B cell (primary cell): ENCODE measurements at places on chromosomes 5 and 9. TPM values are rescaled to one million over a fixed set of nuclear protein-coding genes. Genes with fewer than 3 reads are reported as not detected.

- DNase-seq = no peak
Observed at GRCh38 chr5:33319151-33319550, 121.6 kb upstream of the TARS1 start.

DNA sequence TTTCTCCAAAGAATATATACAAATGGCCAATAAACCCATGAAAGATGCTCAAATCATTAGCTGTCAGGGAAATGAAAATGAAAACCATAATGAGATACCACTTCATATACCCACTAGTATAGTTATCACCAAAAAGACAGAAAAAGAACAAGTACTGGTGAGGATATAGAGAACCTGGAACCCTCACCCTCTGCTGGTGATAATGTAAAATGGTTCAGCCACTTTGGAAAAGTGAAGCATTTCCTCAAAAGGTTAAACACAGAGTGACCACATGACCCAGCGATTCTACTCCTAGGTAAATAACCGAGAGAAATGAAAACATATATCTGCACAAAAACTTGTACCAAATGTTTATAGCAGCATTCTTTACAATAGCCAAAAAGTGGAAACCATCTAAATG is 72.0 kb downstream of the HSD17B3 start:
- no peak for DNase-seq

- no peak for DNase-seq
Observed at GRCh38 chr5:1421521-1422341, 23.5 kb downstream of the SLC6A3 start.

DNA sequence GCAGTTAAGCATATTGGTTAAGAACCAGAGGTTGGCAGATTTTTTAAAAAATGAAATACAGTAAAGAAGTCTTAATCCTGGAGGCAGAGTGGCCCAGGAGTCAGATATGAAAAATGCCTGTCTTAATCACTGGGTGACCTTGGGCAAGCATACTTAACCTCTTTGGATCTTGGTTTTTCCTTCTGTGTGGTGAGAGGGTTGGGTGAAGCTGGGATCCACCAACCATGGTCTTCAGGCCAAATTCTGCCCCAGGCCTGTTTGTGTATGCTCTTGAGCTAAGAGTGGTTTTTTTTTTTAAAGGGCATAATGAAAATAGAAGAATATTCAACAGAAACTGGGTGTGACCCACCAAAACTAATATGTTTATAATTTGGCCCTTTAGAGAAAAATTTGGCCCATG is 20.0 kb upstream of the TEX48 start:
- no peak for DNase-seq

- no peak for DNase-seq
Observed at GRCh38 chr9:86994231-86994630, 46.9 kb upstream of the GAS1 start.

DNA sequence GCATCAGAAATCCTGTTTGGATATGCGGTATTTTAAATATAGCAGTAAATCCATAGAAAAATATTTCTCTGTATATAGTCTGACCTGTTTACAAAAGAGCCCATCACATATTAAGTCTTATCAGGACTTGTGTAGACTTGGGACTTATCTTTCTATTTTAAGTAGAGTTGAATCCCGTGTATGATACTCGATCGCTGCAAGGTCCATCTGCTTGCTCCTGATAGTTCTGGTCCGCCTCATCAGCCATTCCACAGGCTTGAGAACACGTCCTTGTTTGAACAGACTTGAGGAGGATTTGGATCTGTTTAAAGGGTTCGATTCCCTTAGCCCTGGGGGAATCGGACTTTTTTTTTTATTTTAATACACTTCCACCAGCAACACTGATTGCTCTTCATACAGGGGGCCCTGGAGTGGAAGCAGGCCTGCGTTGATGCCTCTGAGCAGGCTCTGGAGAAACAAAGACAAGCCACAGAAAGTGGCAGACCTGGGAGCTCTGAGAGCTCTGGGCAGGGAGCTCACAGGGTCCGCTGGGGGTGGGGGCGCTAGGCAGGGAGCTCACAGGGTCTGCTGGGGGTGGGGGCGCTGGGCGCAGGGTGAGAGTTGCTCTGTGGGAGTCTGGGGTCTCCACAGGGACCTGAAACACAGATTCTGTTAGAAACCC is 112.2 kb downstream of the MVB12B start:
- no peak for DNase-seq

GRCh38 chr9:137820161-137820855 is 57.3 kb upstream of the CACNA1B start:
- no peak for DNase-seq

DNA sequence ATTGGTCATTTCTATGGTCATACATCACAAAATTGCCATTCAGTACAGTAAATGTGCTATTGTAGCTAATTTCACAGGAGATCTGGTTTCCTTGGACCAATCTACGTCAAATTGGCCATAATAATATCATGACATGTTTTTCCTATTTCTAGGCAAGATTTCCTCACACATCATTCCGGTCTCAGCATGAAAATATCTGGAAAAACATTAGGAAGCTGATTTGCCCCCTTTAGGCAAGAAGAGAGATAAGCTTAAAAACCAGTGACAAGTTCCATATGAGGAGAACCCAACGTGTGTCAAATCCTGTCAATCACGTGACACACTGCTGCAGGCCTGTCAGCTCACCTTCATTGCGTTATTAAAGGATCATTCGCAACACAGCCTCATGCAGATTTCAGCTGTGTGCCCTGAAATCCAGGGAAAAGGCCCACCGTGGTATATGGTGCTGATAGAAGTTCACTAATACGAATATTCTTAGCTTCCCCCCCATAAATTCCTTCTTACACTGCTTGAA is 153.3 kb downstream of the ST8SIA4 start:
- no peak for DNase-seq

DNA sequence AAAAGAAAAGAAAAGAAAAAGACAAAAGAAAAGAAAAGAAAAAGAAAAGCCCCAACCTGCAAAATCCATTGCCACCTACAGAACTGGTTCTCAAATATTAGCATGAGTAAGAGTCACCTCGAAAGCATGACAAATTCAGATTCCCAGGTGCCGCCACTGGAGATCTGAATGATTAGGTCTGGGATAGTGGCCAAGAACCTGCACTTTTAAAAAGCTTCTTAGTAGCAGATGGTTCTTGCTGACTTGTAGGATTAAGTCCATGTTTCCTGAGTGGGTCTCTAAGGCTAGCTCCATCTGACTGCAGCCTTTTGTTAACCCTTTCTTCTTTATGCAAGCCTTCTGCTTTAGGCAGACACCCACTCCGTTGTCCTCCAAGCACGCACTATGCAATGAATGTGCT is 178.5 kb upstream of the CDH18 start:
- DNase-seq = no peak

GRCh38 chr5:122967625-122968024 is 68.9 kb downstream of the PPIC start:
- DNase-seq = peak; percentile 44

DNA sequence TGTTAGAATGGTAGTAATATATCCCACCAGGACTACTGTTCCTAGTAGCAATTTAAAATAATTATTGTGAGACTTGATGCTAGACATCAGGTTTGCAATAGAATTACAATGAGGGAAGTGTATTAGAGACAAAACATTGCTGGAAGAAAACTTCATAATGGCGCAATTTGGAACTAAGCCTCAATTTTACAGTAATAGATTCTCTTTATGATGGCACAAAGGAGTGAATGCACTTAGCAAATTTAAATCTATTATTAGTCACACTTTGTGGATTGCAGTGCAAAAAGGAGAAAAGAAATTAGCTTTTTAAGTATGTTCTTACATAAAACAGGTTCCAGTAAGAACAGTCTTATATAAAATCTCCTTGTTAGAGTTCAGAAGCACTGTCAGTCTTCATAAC is 358.3 kb downstream of the KIAA0825 start:
- no peak for DNase-seq

- no peak for DNase-seq
Observed at GRCh38 chr9:90476058-90476457, 166.6 kb downstream of the DIRAS2 start.

DNA sequence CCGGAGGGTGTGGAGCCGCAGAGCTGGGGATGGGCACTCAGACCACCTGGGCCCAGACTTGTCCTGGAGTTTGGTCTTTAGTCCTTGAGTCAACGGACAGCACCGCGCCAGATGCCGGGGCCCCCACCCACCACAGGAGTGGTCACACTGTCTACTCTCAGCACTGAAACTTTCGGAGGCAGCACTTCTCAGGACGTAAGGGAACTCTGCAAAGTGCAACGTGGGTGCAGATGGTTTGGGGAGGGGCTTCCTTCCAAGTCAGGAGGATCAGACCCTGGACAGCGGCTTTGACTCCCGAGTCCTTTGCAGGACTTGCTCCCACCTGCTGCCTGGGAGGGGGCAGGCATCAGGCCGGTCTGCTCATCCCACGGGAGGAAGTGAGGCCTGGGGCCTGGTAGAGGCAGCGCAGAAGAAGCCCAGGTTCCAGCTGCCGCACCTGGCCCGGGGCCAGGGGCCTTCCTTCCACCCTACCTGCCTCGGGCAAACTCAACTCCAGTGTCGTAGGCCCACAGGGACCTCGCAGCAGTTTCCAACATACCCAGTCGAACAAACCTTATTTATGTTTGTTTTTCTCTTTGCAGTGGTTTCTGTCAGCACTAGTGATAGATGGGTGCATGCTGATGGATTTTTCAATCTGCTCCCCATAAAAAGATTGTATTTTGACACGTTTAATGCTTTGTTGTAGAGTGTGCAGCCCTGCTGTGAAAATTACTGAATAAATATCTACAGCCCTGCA is 149.8 kb upstream of the PPP1R26 start:
- no peak for DNase-seq

- no peak for DNase-seq
Observed at GRCh38 chr9:117523531-117524153, 108.8 kb upstream of the ASTN2 start.

DNA sequence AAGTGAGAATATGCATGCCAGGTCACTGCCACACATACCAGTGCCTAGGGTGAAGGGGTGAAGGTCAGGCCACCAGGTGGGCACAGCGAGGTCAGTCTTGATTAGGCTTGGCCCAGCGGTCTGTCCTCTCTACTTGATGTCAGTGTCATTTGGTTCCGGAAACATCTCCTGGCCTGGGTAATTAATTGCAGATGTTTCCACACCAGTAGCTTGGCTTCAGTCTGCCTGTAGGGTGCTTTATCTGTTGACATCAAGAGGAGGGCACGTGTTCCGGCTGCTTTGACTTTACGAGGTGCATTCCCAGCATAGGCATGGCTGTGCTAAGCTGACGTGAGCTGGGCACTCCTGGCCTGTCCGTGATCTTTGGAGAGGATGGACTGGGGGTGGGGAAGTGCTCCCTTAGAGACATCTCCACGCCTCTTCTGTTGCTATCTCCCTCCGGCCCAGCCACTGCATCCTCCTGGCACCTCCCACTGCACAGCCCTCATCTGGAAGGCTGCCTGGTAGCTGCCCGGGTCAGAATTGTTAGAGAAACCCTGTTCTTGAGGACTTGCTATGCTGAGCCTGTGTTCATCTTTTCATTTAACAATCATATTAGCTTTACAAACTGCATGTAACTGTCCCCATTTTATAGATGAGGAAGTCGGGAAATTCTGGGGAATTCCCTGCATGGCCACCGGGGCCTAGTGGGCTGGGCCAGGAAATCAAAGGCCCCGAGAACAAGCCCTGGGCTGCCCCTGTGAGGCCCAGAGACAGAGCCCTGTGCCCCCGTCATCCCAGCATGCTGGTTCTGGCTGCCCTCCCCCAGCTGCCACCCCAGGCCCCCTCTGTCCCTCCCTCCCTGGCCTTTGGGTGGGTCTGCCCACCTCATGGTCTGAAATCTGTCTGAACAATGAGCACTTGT is 29.1 kb downstream of the JADE2 start:
- peak; percentile 87 for DNase-seq

DNA sequence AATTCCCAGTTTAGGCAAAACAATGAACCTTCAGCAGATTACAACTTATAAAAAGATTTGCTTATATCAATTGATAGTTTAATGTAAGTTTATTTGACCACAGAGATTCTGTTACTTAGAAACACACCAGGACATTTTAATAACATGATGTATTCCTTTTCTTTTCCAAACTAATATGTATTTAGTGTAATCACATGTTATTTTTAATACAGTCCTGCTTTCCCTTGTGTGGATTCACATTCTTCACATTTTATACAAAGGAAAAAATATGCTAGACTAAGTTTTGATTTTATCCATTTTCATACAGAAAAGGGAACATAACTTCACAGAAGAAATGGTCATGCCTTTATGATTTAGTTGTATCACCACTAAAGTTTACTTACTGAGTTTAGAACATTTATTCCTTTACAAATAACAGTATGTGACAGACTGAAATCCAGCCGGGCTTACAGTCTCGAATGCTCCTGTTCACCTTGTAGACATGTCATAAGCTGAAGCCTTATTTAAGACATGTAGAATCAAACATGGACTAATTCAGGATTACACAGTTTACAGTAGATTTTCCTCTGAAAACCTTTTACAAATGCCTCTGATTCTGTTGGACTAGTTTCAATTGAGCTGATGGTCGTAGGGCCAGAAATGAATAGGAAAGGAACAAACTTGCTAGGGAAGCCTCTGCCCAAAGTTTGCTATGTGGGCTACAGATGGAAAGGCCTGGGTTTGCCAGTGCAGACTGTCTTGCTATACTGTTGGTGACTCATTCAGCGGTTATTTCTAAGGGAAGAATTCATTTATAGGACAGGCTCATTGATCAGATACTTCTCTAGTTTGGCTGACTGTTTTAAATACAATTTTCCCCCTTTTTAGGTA is 6.6 kb upstream of the ASPN start:
- no peak for DNase-seq

DNA sequence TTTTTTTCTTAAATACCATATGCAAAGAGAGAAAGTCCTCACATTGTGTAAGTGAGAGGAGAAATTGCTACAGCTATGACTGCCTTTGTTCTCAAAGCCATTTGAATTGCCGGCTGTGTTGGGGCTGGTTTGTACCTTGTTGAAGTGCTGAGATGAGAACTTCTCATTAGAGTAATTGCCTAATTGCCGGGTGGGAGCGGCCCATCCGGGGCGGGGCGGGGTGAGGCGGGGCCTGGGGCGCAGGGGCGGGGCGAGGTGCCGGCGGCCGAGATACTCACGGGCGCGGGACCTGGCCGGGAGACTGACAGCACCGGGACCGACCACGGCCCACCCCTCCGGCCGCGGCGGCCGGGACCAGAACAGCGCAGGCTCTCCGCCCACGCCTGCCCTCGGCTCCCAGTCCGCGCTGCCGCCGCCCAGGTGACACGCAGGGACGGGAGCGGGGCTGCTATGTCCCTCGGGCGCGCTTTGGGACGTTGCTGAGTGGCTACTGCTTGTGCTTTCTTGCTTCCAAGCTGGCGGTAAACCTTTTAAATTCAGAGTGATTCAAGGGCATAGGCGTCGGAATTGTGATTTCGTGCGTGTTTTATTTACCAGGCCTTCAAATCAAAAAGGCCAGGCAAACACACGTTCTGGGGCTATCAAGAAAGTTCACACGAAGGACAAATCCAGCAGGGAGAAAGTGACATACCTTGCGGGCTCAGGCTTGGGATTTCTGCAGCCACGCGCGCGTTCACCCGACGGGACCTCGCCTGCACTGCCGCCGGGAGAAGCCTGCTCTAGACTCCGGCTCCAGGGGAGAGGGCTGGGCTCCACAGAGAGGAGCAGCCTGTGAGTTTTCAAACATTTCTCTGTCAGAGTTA is 269.1 kb downstream of the FANCC start:
- DNase-seq = peak; percentile 55

OR1J2 gene
- not detected in 2 replicates for total RNA-seq

OTP gene
- total RNA-seq = not detected in 2 replicates

RMRP gene
- total RNA-seq = 7,890 and 7,920 TPM in 2 replicates

CKMT2 gene
- total RNA-seq = not detected in 2 replicates

PANK3 gene
- 42.3 and 61.8 TPM in 2 replicates for total RNA-seq

FLT4 gene
- not detected in 2 replicates for total RNA-seq

CLIC3 gene
- total RNA-seq = 1.1 TPM in 2 replicates

CARD6 gene
- total RNA-seq = 2.0 and 2.7 TPM in 2 replicates

GABRA1 gene
- total RNA-seq = not detected in 2 replicates

MEF2C gene
- total RNA-seq = 333 and 354 TPM in 2 replicates

FOXD4 gene
- total RNA-seq = 0.89 and 1.4 TPM in 2 replicates

KIAA0825 gene
- 2.7 and 3.0 TPM in 2 replicates for total RNA-seq

GTF3C4 gene
- 17.0 and 18.8 TPM in 2 replicates for total RNA-seq
